Heart left ventricle (tissue), 16 donors: ENCODE measurements at places on chromosomes 4 and X. TPM values are rescaled to one million over a fixed set of nuclear protein-coding genes. Genes with fewer than 3 reads are reported as not detected.

DNA sequence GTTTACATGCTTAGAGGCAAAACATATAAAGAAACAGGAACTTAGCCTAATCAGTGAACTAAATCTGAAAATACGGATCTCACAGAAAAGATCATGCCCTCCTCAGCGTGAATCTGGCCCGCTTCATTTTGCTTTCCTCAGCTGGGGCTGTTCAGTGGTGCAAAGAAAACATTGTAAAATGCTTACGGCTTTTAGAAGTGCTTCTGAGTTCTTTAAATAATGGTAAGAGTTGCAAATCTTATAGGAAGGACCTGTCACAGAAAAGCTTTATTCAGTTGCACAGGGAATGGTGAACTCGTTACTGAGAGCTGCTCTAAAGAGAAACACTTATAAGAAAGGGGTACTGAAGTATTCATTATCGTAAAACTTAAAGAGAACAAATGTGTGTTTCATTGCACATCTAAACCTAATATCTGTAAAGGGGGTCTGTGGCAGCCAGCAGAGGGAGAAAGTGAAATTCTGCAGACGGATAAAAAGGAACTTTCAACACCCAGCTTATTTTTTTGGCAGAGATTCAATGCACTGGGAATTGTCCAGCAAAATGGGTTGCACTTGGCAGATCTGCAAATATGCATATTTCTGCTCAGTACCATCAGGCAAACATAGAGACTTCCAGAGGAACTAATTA is 139.2 kb upstream of the ANK2 start:
- DNase-seq = no peak

The SORBS2 gene
- 2,138 TPM for total RNA-seq

DNA sequence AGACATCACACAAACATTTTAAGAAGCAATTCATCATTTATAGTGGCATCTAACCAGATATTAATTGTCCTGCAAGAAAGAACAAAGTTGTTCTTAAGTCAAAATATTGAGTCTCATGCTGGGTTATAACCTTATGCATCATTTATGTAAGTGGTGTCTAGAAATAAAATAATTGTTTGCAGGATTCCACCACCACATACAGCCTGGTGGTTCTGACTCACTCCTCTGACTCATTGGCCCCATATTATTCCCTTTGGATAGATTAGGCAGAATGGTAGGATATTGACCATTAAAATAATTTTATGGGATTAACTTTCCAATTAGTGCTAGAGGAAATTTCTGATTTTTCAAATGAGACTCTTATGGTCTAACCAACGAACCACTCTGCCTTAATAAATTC is 384.5 kb downstream of the GRXCR1 start:
- DNase-seq = no peak

DNA sequence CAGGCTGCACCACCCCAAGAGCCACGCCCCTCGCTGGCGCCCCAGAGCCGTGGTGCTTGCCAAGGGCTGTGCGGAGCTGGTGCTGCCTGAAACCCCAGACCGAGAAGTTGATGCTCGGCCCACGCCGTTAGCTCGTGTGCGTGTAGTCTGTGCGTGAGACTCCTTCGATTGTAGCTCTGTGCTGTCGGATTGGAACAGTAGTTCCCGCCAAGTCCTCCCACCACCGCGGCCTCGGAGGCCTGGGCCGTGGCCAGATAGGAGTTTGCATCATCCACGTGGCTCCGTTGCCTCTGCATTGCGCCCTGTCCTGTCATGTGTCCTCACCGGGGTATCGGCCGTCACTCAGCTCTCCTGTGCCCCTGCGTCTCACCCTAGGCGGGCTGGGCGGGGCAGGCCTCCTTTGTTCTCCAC is 24.2 kb downstream of the TNIP2 start:
- no peak for DNase-seq

GRCh38 chr4:143882892-143883291 is 22.5 kb downstream of the GYPE start:
- no peak for DNase-seq

GRCh38 chrX:8520791-8521190 is 56.2 kb downstream of the VCX3B start:
- DNase-seq = no peak

DNA sequence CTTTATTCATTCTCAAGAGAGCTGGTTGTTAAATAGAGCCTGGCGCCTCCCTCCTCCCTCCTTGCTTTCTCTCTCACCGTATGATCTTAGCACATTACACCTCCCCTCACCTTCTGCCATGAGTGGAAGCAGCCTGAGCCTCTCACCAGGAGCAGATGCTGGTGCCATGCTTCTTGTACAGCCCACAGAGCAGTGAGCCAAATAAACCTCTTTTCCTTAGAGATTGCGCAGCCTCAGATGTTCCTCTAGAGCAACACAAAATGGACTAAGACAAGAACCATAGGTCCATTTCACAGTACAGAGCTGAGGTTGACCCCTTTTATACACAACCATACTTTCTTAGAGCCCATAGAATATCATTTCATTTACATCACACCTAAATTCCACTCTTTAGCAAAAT is 10.1 kb upstream of the TMEM144 start:
- no peak for DNase-seq

The EGF gene
- total RNA-seq = 8.8 TPM

The ARHGAP6 gene
- 6.6 TPM for total RNA-seq
